CD4-positive, alpha-beta memory T cell (primary cell): ENCODE measurements at places on chromosomes 6 and 20.

DNA sequence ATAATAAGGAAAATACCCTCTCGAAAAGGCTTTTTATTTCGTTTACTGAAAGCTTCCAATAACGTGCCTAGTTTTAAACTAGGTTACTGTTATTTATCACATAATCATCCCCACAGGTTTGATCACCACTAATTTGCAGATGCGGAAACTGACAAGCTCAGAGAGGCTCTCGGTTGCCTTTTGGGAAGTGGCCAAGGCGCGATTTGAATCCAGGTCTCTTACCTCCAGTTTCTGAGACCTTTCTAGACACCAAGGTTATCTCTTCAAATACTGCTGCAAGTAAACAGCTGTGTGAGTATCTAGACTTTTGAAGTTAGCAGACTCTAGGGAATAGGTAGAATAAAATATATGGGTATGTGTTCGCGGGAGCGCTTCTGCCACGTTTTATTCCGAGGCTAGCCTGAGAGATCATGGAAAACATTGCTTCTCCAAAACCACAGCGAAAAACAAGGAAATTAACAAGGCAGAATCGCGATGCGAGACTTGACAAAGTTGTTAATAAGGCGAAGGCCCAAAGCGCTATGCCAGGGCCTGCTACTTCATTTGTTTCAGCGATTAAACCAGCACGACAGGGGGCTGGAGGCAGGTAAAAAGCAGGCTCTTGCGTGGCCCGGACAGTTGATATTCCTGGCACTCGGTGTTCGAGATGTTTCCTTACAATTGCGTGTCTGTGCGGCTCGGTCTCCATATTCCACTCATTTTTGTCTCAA, 1.8 kb upstream of the JARID2 start:
- no peak for DNase-seq

DNA sequence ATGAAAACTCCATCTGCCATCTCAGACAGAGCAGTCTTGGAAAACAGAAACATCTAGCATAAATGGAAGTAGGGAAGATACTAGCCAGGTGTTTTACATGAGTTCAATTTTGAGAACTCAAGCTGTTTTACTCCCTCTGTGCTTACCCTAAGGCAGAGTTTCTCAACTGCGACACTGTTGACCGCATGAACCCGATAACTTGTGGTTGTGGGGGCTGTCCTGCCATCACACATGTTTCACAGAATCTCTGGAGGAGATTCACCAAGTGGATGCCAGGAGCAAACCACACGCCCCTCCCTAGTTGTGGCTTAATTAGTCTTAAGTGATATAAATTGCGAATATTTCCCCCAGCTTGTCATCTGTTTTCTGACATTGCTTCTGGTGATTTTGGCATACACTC, 2.3 kb upstream of the SERPINB6 start:
- no peak for DNase-seq

- no peak for DNase-seq
Measured at GRCh38 chr20:13356591-13356990, 135.5 kb downstream of the ISM1 start.

- DNase-seq = no peak
Measured at GRCh38 chr20:48603819-48604405, 223.9 kb downstream of the PREX1 start.

DNA sequence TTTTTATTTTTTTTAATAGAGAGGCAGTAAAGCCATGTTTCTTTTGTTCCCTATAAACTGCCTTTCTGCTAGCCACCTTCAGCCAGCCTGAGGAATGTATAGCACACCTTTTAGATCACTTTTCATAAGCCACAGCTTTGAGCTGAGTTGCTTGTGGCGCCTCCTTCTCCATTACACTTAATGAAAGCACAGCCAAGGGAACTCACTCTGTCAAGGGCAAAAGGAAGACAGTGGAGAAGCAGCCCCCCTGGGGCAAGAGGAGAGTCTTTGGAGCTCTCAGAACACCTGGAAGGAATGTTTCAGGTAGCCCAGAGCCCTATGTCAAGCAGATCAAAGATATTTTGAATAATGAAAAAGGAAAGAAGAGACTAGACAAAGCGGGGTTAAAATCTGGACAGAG, 235.1 kb downstream of the CLIC5 start:
- DNase-seq = no peak

- DNase-seq = no peak
Measured at GRCh38 chr6:7264041-7264440, 49.0 kb downstream of the SSR1 start.
